ENCODE measurements at places on chromosomes 13 and 19. TPM values are rescaled to one million over a fixed set of nuclear protein-coding genes. Genes with fewer than 3 reads are reported as not detected.

DNA sequence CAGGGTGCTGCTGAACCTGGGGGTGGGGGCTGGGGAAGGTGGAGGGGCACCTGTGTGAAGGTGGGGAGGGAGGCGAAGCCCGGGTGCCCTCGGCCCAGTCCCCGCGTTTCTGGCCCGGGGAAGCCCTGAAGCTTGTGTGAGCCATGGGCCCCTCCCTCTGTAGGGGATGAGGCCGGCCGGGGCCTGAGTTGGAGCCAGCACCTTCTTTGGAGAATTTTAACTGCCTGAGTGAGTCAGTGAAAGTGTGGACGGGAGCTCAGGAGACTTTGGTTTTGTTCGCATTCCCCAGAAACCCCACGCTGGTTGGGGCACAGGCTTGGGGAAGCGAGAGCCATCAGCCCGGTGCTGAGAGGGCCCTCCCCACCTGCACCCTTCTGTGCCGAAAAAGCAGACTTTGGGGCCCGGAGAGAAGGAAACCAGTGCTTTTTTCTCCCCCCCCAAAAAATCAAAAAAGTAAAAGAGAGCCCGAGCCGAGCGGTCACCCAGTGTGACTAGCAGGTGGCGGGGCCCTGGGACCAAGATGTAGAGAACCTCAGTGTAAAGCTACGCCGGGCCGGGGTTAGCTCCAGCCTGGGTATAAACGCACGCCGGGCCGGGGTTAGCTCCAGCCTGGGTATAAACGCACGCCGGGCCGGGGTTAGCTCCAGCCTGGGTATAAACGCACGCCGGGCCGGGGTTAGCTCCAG is 45.1 kb downstream of the TMEM255B start:
- no peak for DNase-seq

The DOCK9 gene
- 56.0 TPM for total RNA-seq

The TSKS gene
- not detected for total RNA-seq

GRCh38 chr13:112983428-112984196 is 14.6 kb downstream of the MCF2L start:
- no peak for DNase-seq

Measured in stomach (tissue), 19 donors.